A549 treated with AZD2906 at 1 μM for 4 hours (cell line): ENCODE measurements at places on chromosomes 4 and X. TPM values are rescaled to one million over a fixed set of nuclear protein-coding genes. Genes with fewer than 3 reads are reported as not detected.

NPY5R gene
- total RNA-seq: 0.06 TPM in 1 of 5 replicates, not detected in the others

MAGEA2 gene
- total RNA-seq: 0.05 to 0.14 TPM (median 0.13 TPM) in 3 of 5 replicates, not detected in the others

LRIT3 gene
- total RNA-seq: 0.02 to 0.06 TPM (median 0.02 TPM) in 4 of 5 replicates, not detected in the other

NDST3 gene
- not detected in 5 replicates for total RNA-seq

MAGEC1 gene
- total RNA-seq: 0.03 to 0.05 TPM (median 0.03 TPM) in 5 replicates

TMEM271 gene
- total RNA-seq: not detected in 5 replicates

WNK3 gene
- 0.03 to 0.11 TPM (median 0.07 TPM) in 5 replicates for total RNA-seq

ITGB1BP2 gene
- 0.29 to 0.78 TPM (median 0.64 TPM) in 5 replicates for total RNA-seq

NEUROG2 gene
- total RNA-seq: 0.03 TPM in 1 of 5 replicates, not detected in the others
